T1000 (cell line): ENCODE measurements at places on chromosomes 13 and 19.

DNA sequence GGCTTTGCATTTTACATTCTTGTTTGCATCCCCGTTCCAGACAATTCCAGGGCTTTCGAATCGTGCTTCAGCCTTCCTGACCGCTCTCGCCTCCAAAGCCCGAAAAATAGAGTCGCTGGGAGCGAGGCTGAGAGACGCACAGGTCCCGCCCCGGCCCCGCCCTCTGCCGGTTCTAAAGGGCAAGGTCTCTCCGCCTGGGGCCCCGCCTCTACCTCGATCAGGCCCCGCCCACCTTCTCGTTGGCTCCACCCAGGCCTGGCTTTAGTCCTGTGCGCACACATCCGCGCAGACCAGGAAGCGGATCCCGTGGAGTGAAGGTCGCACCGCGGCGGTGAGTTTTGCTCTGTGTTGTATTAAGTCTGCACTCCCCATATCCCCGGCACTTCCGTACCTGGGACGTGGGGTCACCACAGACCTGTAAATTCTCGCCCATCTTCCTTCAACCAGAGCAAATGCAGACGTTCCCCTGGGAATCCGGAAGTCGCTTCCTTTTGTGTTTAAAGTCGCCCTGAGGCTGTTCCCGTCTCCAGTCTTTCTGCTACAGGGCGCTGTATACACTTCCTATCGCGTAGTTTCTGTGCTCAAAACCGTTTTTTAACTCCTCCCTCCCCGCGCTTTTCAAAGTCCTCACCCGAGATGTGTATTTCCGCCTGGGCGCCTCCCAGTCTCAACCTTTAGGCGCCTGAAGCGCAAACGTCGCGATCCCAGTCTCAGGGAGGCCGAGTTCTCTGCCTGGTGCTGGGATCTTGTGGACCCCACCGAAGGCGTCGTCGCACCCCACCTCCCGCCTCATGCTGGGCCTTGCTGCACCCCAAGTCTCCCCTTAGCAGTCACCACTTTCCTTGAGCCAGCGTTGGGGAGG lies at the start of gene ZNF701:
Gene ZNF701, plus strand, starts transcription at position 288 of the 862 bp plus-strand sequence. CDS start 3,861 bp downstream, outside the sequence.
- DNase-seq: peak; percentile 93

DNA sequence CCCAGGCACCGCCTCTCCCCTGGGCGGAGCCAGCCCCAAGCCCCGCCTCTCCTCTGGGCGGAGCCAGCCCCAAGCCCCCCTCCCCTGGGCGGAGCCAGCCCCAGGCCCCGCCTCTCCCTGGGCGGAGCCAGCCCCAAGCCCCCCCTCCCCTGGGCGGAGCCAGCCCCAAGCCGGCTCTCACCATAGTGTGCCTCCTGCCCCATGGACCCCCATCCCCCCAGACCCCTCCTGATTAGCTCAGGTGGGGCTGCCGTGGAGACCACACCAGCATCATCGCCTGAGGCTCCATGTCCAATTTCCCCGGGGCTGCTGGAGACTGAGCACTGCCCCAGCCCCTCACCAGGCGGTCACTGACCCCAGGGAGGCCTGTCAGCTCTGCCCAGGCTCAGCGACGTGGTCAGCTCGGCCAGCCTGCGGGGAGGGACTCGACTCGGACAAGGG lies 4.2 kb upstream of the MADCAM1 start:
- peak; percentile 68 for DNase-seq

GRCh38 chr13:79386125-79386826 lies 19.8 kb downstream of the RBM26 start:
- no peak for DNase-seq

DNA sequence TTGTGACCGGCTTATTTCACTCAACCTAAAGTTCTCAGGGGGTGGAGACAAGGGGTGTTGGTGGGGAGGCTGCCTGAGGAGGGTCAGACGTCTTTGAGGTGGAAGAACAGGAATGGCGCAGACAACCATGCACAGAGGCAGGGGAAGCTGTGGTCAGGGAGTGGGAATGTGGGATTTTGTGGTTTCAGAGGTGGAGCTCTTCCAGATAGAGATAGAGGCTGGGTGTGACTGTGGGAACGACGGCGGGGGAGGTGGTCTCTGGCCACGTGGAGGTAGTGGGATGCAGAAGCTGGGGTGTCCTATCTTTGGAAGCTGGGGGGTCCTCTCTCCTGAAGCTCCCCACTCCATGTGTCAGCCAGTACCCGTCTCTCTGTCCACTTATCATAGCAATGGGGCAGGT lies 7.8 kb upstream of the KLK14 start:
- no peak for DNase-seq

DNA sequence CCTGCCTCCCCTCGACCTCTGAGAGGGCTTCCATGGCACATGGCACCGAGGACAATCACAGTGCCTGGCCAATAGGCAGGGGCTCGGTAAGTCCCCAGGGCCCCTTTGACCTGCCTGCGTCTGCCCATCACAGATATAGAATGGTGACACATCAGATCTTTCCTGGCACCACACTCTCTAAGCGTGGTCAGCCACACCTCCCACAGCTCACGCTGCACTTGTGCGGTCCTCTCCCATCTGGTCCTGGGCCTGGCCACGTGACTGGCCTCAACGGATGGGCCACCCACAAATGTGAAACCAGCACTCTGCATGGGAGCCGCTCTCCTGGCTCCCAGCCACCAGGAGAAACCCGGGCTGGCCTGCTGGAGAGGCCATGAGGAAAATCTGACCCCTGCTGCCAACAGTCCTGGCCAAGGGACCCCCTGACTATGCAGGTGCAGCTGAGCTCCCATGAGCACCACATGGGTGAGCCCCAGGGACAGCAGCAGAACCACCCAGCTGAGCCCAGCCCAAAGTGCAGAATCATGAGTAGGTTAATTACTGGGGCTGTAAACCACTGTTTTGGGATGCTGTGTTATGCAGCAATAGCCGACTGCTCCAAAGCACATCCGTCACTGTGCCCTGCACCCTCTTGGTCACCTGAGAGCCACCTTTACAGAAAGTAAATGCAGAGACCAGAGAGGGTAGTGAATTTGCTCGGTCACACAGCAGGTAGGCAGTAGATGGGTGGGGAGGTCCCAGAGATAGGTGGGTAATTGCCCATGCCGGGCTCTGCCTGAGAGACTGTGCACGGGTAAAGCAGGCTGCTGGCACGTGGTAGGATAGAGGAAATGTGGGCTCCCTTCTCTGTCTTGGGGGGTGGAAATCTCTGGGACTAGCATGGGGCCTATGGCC lies 9.7 kb upstream of the MEF2B start:
- no peak for DNase-seq

GRCh38 chr19:3203805-3204645 lies 18.3 kb downstream of the NCLN start:
- DNase-seq: no peak

- no peak for DNase-seq
Measured at GRCh38 chr13:98544104-98544710, 32.7 kb downstream of the STK24 start.

DNA sequence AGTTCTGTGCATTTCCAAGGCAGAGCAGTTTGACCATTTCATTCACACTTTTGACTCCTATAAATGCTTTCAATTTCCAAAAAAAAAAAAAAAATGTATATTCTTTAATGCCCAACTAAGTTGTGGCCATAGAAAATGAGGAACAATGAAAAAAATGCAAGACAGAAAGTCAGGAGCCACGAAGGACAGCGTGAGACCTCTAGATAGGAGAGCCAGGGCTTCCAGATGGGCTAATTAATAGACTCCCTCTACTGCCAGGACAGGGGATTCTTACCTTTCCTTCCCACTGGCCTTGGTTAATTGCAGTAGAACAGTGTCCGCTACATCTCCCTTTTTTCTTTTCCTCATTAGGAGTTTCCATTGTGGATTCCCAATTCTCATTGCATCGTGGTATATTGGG lies 8.6 kb downstream of the FPR3 start:
- no peak for DNase-seq

DNA sequence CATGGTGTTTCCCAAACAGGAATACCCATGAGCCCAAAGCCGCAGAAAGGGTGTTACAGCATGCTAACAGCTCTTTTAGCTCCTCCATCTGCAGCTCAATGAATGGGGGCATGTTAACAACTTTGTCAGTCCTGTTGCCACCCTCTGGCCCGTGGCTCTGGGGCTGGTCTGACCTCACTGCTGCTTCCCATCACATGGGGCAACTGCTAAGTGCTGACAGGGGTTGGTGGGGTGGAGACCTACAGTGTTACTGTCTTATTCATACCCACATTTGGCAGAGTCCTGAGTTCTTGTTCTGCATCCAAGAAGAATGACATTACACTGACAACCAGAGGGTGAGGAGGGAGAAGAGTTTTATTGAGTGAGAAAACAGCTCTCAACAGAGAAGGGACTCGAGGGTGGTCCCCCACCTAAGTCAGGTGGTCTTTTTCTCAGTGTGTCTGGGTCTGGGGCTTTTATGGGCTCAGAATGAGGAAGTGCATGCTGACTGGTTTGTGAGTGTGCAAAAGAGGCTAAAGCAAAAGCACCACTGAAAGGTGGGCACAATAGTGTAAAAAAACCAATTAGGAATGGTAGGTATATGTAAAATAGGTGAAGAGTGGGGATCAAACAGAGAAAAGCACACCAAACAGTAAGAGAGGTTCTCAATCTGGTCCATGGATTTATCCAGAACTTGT lies 1952.0 kb upstream of the PCDH20 start:
- DNase-seq: no peak

- no peak for DNase-seq
Measured at GRCh38 chr13:48478391-48478790, 54.5 kb downstream of the RCBTB2 start.

DNA sequence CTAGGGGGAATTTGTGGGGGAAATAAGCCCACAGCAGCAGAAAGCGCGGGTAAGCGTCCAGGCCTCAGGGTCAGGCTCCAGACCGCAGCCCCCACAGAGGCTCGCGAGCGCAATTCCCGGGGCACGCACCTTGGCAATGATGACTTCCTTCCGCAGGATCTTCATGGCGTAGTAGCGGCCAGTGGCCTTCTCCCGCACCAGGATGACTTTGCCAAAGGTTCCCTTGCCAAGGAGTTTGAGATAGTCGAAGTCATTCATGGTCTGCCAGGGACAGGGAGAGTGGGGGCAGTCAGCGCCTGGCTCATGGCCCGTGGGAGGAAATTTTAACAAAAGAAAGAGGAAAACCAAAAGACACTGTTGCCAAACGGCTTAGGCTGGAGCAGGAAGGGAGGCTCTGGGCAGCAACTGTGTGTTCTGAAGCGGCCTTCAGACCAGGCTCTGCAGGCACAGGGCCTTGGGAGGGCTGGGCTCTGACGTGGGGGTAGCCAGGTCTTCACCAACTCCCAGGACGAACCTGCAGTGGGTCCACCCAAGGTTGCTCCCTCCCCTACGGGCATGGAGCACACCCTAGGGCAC lies 15.4 kb upstream of the CCNP start:
- no peak for DNase-seq

DNA sequence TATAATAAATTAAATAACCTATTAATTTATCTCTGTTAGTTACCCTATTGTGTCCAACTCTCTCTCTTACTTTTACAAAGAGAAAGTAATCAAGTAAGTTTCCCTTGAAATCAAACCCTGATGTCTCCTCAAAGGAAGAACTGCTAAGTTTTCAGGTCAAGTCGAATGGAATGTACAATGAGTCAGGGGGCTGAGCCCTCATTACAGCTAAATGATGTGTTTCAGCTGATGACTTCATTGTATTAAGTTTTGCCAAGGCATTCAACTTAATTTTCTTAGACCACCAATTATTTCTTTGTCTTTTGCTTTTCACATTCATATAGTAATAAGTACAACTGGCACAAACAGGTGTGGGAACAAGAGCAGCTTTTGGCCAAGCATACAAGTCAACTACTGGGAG lies 54.7 kb upstream of the DCT start:
- DNase-seq: no peak

- DNase-seq: peak; percentile 30
Measured at GRCh38 chr19:16198370-16198651, 600 bp downstream of the AP1M1 start.

DNA sequence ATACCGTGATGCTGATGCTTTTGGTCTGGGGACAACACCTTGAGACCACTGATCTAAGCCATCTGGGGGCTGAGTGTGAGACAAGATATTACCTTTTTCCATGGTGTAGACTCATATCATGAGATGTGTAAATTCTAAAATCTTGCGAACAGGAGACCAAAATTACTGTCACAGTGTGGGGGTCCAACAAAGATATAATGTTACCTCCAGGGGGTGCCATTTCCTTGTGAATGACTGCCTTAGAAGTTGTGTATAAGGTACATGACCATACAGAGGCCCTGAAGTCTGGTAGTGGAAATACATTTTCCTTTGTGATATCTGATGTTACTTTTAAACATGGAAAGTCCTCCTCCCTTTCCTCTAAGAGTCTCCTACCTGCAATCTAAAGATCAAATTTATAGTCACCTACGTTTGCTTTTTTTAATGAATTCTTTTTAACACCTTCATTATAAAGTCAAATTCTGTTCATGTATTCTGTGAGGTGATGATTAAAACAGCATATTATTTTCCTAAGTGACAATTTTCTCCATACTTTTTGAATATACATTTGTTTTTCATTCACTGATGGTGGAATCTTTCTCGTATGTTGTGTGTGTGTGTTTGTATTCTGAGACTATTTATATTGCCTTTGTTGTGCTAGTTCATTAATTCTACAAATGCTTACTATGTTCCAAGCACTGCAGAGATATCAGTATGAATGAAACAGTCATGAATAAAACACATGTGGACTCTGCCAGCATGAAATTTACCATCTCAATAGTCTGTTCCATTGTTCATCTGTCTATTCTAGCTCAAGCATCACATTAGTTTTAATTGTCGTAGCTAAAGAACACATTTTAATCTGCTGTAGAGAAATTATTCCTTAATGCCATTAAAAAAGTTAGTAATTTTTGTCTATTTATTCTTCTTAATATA lies 113.7 kb downstream of the RFC3 start:
- DNase-seq: peak; percentile 10

GRCh38 chr19:1155352-1156304 lies 18.4 kb downstream of the SBNO2 start:
- no peak for DNase-seq

GRCh38 chr19:58409010-58409790 lies 751 bp downstream of the ZNF584 start:
- DNase-seq: no peak

DNA sequence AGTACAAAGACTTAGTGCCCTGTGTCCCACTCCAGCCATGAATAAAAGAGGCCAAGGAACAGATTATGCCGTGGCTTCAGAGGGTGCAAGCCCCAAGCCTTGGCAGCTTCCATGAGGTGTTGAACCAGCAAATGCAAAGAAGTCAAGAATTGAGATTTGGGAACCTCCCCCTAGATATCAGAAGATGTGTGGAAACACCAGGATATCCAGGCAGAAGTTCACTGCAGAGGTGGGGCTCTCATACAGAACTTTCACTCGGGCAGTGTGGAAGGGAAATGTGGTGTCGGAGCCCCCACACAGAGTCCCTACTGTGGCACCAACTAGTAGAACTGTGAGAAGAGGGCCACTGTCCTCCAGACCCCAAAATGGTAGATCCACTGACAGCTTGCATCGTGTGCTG lies 2421.4 kb downstream of the PCDH9 start:
- DNase-seq: no peak

- DNase-seq: no peak
Measured at GRCh38 chr13:47904891-47905290, 96.2 kb downstream of the SUCLA2 start.

- no peak for DNase-seq
Measured at GRCh38 chr13:23674795-23675640, 104.8 kb downstream of the TNFRSF19 start.

GRCh38 chr13:102440259-102440936 lies 38.5 kb upstream of the FGF14 start:
- DNase-seq: no peak

- DNase-seq: no peak
Measured at GRCh38 chr13:48874165-48874564, 101.5 kb upstream of the FNDC3A start.
